ENCODE measurements at places on chromosomes 1 and 21.

DNA sequence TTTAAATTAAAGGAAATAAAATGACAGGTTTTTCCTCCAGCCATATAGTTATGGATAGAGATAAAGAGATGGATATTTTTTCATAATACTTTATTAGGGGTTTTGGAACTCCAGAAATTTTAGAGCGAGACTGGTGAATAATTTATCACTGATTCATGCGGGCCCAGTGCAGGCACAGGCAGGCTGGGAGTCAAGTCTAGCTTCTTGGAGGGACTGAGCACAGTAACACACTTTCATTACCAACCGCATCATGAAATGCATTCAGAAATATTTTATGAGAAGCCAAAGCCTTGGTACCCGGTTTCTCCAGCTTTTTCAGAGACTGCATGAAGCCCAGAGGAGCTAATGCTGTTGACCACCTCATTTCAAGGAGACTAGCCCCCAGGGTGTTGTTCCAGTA, 215.6 kb downstream of the TNR start:
- no peak for DNase-seq

DNA sequence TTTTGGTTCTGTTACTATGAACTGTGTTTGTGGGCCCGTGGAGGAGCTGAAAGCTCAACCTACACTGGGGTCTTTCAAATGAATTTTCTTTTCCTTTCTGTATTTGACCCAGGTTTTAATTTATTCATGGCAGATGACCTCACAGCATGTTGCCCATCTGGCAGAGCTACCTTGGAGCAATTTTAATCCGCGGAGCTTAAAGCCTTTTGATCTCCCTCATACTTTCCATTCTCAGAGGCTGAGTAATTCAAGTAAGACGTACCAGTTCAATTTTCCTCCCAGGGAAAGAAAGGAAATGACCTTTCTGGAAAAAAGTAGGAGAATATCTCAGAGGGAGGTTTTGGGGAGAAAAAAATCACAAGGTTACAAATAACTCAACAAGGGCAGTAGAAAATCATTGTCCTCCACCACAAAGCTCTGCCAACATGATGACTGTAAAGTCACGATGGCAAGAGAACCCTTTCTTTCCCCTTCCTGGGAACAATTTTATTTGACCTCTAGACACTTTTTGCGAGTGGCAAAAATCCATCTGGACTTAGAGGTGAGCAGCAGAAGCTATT, 21.6 kb upstream of the PCP4 start:
- no peak for DNase-seq

DNA sequence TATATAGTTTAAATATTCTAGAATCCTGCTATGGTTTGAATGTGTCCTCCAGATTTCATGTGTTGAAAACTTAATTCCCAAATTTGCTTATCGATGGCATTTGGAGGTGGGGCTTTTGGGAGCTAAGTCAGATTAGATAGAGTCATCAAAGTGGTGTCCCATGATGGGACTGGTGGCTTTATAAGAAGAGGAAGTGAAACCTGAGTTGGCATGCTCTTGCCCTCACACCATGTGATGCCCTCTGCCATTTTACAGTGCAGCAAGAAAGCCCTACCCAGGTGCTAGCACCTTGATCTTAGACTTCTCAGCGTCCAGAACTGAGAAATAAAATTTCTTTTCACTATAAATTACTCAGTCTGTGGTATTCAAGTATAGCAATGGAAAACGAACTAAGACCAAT, 111.3 kb downstream of the TGFB2 start:
- no peak for DNase-seq

- no peak for DNase-seq
These were observed 45.0 kb upstream of the FHAD1 start for GRCh38 chr1:15201849-15202551.

DNA sequence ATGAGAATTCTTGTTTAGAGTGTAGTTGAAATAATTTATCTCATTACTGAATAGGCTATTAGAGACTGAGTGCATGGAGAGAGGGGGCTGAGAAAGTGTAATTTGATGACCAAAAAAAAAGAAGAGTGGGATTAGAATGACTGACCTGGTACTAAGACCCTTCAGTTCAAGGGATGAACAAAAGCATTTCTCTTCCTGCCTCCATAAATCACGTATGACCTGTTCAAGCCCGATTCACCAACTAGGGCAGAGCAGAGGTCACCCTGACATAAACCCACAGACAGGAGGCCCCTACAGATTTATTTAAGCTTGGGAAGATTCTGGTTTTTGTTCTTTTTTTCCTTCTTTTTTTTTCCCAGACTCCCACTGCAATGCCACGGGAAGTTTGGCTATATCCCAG, 123.7 kb upstream of the COP1 start:
- no peak for DNase-seq

GRCh38 chr1:226268421-226269124, 40.4 kb downstream of the LIN9 start:
- DNase-seq = no peak

GRCh38 chr21:41048145-41048544, 119.8 kb upstream of the BACE2 start:
- no peak for DNase-seq

DNA sequence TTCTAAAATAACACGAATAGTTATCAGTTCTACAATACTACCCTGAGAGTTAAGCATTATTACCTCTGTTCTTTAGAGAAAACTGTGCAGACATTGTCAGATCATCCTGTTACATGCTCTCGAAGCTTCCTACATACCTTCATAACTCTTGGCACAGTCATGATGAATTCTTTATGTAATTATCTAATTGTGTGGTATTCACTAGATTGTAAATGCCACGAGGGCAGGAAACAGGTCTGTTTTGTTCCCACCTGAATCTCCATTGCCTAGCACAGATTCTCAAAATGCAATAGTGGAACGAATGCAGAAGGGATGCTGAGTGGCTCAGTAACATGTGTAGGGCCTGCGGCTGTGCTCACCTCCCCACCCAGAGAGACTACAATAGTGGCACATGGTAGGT, 3.4 kb downstream of the SYT2 start:
- no peak for DNase-seq

- no peak for DNase-seq
These were observed 31.5 kb upstream of the C1orf198 start for GRCh38 chr1:230899841-230900251.

GRCh38 chr1:14607295-14607694, 8.8 kb downstream of the KAZN start:
- no peak for DNase-seq

GRCh38 chr1:99469550-99469971, 176.4 kb upstream of the PALMD start:
- DNase-seq = no peak
